ENCODE measurements at places on chromosomes 3 and 15. TPM values are rescaled to one million over a fixed set of nuclear protein-coding genes. Genes with fewer than 3 reads are reported as not detected.

GRCh38 chr3:14730703-14731382 lies 55.9 kb downstream of the C3orf20 start:
- DNase-seq: no peak

GRCh38 chr15:99361545-99362185 lies 110.4 kb downstream of the LRRC28 start:
- peak; percentile 38 for DNase-seq

SAMMSON gene
- not detected for total RNA-seq

EMC7 gene
- total RNA-seq: 46.6 TPM

PLA2G4F gene
- not detected for total RNA-seq

SLC38A3 gene
- not detected for total RNA-seq
